Breast epithelium (tissue), 4 donors: ENCODE measurements at places on chromosomes 7 and 10.

- peaks cover 10% of the 10 kb centered on the region for H3K36me3 ChIP-seq
These were observed 40.5 kb upstream of the PRKAR1B start for GRCh38 chr7:767580-767940.

DNA sequence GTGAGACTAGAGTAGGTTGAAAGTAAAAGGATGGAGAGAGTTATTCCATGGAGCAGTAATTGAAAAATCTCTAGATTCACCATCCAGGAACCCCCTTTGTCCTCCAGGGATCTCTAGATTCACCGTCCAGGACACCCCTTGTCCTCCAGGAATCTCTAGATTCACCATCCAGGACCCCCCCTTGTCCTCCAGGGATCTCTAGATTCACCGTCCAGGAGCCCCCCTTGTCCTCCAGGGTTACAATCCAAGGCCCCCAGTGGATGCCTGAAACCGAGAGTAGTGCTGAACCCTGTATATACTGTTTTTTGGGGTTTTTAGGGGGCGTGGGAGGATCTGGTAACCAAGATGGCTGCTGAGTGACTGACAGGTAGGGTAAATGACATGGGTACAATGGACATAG lies 38.3 kb upstream of the PPP2R2D start:
- H3K4me1 ChIP-seq: no peaks in the 10 kb centered on the region
- peaks cover 15% of the 10 kb centered on the region for H3K27me3 ChIP-seq
- no peaks in the 10 kb centered on the region for H3K36me3 ChIP-seq
- H3K4me3 ChIP-seq: no peak overlapping the region
- no peak for DNase-seq

GRCh38 chr10:88987243-88987725 lies 3.3 kb upstream of the FAS start:
- DNase-seq: no peak
- H3K4me1 ChIP-seq: peaks cover 5% of the 10 kb centered on the region
- H3K4me3 ChIP-seq: no peak overlapping the region
- H3K27ac ChIP-seq: peak overlapping the region; percentile 19
- no peaks in the 10 kb centered on the region for H3K27me3 ChIP-seq

DNA sequence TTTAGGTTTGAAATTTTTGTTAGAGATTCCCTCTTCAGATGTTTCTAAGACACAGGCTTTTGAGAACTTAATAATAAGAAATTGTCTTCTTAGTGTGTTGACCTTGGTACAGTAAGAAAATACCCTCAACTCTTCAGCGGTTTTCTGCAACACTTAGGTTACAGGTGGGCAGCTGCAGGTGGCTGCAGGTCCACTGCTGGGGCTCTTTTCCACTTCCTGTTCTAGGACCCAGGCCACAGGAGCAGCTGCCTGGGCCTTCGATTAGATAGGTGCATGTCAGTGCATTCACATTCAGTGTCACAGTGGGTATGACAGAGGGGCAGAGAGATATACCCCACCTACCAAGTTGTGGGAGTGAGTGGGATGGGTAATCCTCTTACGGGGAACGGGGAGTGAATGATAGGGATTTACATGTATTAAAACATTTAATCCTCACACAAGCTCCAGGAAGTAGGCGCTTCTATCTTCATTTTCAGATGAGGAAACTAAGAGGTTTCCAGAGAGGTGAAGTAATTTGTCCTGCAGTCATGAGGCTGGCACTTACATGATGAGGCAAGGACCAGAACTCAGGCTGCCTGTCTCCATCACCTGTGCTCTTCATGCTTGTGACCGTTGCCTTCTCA lies 20.2 kb upstream of the SUV39H2 start:
- no peak overlapping the region for H3K27ac ChIP-seq
- H3K27me3 ChIP-seq: no peaks in the 10 kb centered on the region
- no peak overlapping the region for H3K4me3 ChIP-seq

- H3K27ac ChIP-seq: no peak overlapping the region
- no peak for DNase-seq
- no peak overlapping the region for H3K4me3 ChIP-seq
- no peaks in the 10 kb centered on the region for H3K27me3 ChIP-seq
These were observed 15.2 kb downstream of the PIK3AP1 start for GRCh38 chr10:96705134-96705533.

DNA sequence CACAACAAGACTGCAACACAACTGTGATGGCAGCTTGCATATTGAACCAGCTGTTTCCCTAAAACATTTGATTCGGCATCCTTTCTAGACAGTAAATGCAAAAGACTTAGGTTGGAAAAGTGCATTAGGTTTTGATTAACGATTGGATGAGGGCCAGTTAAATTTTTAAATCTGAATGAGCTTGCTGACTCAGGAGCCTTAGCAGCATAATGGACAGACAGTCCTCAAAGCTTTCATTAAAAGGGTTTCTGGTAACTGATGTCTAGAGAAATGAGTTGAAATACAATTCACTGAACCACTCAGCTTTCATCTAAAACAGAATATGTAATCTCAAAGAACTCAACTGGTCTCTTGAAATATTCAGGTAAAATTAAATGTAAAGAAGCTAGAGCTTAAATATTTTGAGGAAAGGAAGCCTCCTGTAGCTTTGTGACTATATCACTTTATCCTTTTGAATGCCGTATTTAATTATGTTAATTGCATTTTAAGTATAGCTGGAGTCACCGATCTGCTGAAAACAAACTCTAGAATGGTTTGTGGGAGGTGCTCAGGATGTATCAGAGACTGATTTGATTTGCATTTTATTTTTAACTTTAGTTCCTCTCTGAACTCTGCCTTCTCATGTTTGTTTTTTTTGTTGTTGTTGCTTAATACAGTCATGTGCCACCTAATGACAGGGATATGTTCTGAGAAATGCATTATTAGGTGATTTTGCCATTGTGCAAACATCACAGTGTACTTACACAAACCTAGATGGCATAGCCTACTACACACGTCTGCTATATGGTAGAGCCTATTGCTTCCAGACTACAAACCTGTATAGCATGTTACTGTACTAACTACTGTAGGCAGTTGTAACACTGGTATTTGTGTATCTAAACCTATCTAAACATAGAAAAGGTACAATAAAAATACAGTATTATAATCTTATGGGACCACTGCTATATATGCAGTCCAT lies 29.2 kb upstream of the ATRNL1 start:
- H3K36me3 ChIP-seq: no peaks in the 10 kb centered on the region
- H3K27ac ChIP-seq: no peak overlapping the region
- no peaks in the 10 kb centered on the region for H3K4me1 ChIP-seq
- H3K27me3 ChIP-seq: peaks cover 5% of the 10 kb centered on the region

DNA sequence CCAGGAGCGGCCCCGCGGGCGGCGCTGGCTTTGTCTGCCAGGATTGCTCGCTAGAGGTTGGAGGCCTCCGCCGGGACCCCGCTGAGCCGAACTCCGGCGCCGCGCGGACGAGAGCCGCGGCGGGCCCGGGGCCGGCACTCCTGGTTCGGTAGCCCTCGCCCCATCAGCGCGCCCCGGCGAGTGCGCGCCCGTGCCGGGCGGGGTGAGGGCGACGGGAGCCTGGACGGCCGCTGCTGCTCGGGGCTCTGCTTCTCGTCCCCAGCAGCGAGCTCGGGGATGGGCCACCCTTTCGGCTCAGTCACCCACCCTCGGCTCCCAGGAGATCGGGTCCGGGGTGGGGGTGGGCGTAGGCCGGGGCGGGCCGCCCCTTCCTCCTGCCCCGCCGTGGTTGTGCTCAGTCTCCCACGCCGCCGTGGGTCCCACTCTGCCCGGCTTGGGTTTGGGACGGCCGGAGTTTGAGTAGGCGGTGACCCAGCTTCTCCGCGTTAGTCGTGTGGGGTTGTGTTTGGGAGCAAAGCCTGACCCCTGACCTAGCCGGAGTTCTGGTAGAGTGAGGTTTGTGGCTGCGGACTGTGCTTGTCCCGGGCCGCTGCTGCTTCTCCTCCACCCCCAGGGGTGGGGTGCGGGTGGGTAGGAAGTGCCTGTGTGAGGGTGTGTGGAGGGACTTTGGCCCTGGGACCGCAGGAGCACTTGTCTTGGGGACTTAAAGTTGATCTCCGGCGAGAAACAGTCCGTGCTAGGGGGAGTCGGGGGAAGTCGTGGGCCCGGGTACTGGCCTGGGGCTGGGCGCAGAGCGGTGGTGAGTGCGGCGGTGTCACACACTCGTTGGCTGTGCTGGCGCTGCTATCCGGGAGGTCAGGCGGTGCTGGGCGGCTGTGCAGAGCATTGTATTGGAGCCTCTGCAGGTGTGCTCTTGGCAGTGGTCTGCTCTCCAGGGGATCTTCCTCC lies 677 bp downstream of the TSPAN14 start:
- peaks cover 16% of the 10 kb centered on the region for H3K4me1 ChIP-seq
- H3K27me3 ChIP-seq: no peaks in the 10 kb centered on the region
- H3K4me3 ChIP-seq: peak overlapping the region; percentile 83
- H3K27ac ChIP-seq: peak overlapping the region; percentile 97
- H3K36me3 ChIP-seq: no peaks in the 10 kb centered on the region

GRCh38 chr10:131781791-131782190 lies 119.0 kb upstream of the PPP2R2D start:
- no peaks in the 10 kb centered on the region for H3K4me1 ChIP-seq
- no peak overlapping the region for H3K27ac ChIP-seq
- no peak overlapping the region for H3K4me3 ChIP-seq
- H3K36me3 ChIP-seq: no peaks in the 10 kb centered on the region
- no peak for DNase-seq

GRCh38 chr7:103658055-103659005 lies 212.3 kb upstream of the SLC26A5 start:
- no peaks in the 10 kb centered on the region for H3K4me1 ChIP-seq
- no peak for DNase-seq
- H3K4me3 ChIP-seq: no peak overlapping the region
- H3K27me3 ChIP-seq: no peaks in the 10 kb centered on the region

DNA sequence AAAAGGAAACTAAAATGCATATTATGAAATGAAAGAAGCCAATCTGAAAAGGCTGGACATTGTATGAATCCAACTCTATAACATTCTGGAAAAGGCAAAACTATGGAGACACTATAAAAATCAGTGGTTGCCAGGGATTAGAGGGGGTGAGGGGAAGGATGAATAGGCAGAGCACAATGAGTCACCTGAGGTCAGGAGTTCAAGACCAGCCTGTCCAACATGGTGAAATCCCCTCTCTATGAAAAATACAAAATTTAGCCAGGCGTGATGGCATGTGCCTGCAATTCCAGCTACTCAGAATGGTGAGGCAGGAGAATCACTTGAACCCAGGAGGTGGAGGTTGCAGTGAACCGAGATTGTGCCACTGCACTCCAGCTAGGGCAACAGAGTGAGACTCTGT lies 324.8 kb upstream of the PHYHIPL start:
- no peak for DNase-seq
- no peak overlapping the region for H3K4me3 ChIP-seq
- no peak overlapping the region for H3K27ac ChIP-seq
- H3K36me3 ChIP-seq: no peaks in the 10 kb centered on the region
- H3K27me3 ChIP-seq: no peaks in the 10 kb centered on the region
- no peaks in the 10 kb centered on the region for H3K4me1 ChIP-seq

DNA sequence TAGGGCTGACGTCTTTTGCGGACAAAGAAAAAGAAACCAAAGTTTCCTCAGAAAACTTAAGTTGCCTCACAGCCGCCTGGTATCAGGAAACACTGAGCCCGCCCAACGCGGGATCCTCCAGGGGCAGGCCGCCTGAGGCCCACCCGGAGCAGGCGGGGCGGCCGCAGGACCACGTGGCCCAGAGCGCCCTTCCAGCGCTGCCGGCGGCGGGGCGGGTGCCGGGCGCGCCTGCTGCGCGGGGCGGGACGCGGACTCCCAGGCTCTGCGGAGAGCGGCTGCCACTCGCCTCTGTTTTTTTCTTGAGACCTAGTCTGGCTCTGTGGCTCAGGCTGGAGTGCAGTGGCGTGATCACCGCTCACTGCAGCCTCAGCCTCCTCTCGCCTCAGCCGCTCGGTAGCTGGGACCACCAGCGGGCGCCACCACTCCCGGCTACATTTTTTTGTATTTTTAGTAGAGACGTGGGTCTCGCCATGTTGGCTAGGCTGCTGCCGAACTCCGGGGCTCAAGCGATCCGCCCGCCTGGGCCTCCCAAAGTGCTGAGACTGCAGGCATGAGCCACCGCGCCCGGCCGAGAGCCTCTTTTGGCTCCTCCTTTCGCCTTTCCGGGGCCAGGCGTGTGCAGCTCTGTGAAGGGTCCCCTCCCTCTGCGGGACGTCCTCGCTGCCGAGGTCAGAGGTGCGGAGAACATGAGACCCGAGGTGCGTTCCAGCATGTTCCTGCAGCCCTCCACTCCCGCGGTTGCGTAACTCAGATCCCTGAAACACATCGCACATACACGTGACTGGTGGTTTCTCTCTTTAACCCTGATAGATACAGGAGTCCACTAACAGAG lies 11.6 kb upstream of the HNRNPF start:
- peak overlapping the region; percentile 64 for H3K4me3 ChIP-seq
- peak; percentile 67 for DNase-seq
- H3K27me3 ChIP-seq: no peaks in the 10 kb centered on the region
- no peaks in the 10 kb centered on the region for H3K4me1 ChIP-seq
- no peaks in the 10 kb centered on the region for H3K36me3 ChIP-seq

- no peaks in the 10 kb centered on the region for H3K27me3 ChIP-seq
- H3K36me3 ChIP-seq: no peaks in the 10 kb centered on the region
- H3K4me1 ChIP-seq: no peaks in the 10 kb centered on the region
- DNase-seq: no peak
- no peak overlapping the region for H3K27ac ChIP-seq
These were observed 27.3 kb downstream of the ZNF783 start for GRCh38 chr7:149289262-149289661.

DNA sequence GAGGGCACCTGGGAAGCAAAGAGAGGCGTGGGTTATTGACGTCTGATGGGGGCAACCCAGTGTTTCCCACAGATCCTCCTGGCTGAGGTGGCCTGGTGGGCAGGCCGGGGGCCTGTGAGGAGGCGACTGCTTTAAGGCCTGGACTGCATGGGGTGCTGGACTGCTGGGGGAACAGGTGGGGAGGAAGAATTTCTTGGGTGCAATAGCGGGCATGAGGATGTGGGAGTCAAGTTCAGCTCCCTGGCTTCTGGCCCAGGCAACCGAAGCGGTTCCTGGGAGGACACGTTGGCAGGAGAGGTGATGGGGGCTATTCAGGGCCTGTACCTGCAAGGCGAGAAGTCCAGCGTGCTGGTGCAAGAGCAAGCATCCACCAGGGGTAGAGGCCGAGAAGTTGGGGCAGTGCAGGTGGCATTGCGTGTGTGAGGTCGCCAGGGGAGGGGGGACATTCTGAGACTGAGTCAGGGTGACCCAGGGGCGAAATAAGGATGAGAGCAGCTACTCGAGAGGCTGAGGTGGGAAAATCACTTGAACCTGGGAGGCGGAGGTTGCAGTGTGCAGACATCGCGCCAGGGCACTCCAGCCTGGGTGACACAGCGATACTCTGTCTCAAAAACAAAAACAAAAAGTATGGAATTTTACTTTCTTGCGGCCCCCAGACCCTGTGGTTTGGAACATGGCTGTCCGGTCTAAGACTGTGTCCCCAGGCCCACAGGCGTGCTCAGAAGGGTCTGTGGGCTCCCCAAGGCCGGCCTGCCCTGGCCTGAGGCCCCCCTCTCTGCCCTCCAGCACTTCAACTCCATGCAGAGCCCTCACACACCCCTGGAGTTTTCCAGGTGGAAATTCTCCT lies 53.6 kb upstream of the ELN start:
- H3K4me3 ChIP-seq: no peak overlapping the region
- H3K27ac ChIP-seq: no peak overlapping the region
- peak; percentile 30 for DNase-seq
- no peaks in the 10 kb centered on the region for H3K36me3 ChIP-seq
- no peaks in the 10 kb centered on the region for H3K27me3 ChIP-seq
- no peaks in the 10 kb centered on the region for H3K4me1 ChIP-seq
